Left renal cortex interstitium (tissue), 4 donors: ENCODE measurements at places on chromosomes 5 and 9. TPM values are rescaled to one million over a fixed set of nuclear protein-coding genes. Genes with fewer than 3 reads are reported as not detected.

The PCDHGC4 gene
- polyA plus RNA-seq = 4.1 TPM

The NTNG2 gene
- 0.34 TPM for polyA plus RNA-seq

The PCDHGA7 gene
- 2.0 TPM for polyA plus RNA-seq

GRCh38 chr9:25513509-25514033, 164.7 kb downstream of the TUSC1 start:
- DNase-seq = no peak

DNA sequence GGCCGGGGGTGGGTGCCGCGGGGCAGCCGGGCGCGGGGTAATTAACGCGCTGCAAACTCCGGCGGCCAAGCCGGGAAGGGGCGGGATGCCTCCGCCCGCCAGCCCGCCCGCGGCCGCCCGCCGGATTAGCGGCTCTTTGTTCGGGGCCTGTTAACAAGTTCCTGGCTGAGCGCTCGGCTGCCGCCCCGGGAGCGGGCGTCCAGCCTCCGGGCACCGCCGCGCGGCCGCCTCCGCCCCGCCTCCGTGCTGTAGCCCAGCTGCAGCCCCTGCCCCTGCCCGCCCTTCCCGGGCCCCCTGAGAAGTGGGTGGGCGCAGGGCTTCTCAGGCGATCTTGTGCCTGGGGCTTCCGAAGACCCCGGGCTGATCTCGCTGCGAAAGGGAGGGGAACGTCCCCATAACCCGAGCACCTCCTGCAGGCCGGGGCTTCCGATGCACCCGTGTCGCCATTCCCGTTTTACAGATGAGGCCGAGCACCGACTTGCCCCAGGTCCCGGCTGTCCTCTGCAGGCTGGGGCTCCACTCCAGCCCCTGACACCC, 7.5 kb downstream of the UNC5A start:
- DNase-seq = no peak
